ENCODE measurements at places on chromosomes 13 and 19. TPM values are rescaled to one million over a fixed set of nuclear protein-coding genes. Genes with fewer than 3 reads are reported as not detected.
A peak's percentile ranks its signal among the peaks of the same experiment; 100 is the strongest.

- no peaks in the 10 kb centered on the region for H3K4me1 ChIP-seq
These were observed 42.6 kb upstream of the ZNF91 start for GRCh38 chr19:23437901-23438300.

- no peak overlapping the region for H3K4me3 ChIP-seq
- no peak overlapping the region for H3K27ac ChIP-seq
- H3K27me3 ChIP-seq, result no peaks in the 10 kb centered on the region
- no peaks in the 10 kb centered on the region for H3K36me3 ChIP-seq
- H3K4me1 ChIP-seq, result no peaks in the 10 kb centered on the region
- DNase-seq, result no peak
These were observed 557.0 kb downstream of the SLITRK1 start for GRCh38 chr13:83325125-83325853.

DNA sequence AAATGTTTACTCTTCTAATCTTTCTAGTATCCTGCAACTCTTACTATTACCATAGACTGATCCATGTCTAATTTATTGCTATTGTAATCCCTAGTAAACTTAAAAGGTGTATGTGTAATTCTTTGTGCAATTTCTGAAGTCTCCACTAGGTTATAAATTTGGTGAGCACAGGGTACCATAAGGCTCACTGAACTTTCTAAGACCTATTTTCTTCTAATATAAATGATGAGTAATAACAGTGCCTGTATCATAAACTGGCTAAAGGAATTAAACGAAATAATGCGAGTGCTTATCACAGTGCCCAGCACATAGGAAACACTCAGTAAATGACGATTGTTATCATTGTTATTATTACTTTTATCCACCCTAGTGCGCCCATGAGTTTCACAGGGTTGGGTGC is 119.1 kb downstream of the KLF12 start:
- H3K36me3 ChIP-seq, result no peaks in the 10 kb centered on the region
- H3K27ac ChIP-seq, result no peak overlapping the region
- H3K27me3 ChIP-seq, result no peaks in the 10 kb centered on the region
- no peak overlapping the region for H3K4me3 ChIP-seq
- peaks cover 4% of the 10 kb centered on the region for H3K4me1 ChIP-seq
- no peak for DNase-seq

DNA sequence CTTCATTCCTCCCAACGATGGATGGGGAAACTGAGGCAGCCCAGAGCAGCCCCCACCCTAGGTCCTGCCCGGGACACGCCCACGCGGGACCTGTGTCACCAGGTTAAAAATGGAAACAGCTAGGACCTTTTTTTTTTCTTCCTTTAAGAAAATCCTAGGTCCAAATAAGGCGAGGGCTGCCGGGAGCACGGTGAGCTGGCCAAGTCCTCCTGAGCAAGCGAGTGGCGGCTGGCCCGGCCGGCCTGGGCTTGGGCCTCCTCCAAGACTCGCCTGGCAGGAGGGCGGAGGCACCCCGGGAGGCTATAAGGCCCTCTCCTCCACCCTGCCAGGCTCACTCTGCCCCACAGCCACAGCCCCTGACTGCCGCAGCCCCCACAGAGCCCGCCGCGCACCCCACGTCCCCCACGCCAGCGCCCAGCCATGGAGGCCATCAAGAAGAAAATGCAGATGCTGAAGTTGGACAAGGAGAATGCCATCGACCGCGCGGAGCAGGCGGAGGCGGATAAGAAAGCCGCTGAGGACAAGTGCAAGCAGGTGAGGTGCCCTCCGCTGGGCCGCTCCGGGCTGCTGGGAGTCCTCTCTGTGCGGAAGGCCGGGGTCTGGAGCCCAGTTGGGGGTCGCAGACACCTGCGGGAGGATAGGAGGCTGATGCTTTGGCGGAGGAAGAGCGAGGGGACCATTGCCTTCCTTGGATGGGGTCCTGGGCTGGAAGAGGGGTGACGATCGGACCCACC is 8.9 kb upstream of the TPM4 start:
- DNase-seq, result peak; percentile 95
- no peaks in the 10 kb centered on the region for H3K4me1 ChIP-seq
- peak overlapping the region; percentile 90 for H3K27ac ChIP-seq
- H3K27me3 ChIP-seq, result no peaks in the 10 kb centered on the region
- peak overlapping the region; percentile 80 for H3K4me3 ChIP-seq

GRCh38 chr19:3150739-3151329 is 15.0 kb downstream of the GNA15 start:
- no peak overlapping the region for H3K27ac ChIP-seq
- no peak for DNase-seq
- H3K4me1 ChIP-seq, result no peaks in the 10 kb centered on the region
- H3K4me3 ChIP-seq, result no peak overlapping the region
- no peaks in the 10 kb centered on the region for H3K36me3 ChIP-seq

DNA sequence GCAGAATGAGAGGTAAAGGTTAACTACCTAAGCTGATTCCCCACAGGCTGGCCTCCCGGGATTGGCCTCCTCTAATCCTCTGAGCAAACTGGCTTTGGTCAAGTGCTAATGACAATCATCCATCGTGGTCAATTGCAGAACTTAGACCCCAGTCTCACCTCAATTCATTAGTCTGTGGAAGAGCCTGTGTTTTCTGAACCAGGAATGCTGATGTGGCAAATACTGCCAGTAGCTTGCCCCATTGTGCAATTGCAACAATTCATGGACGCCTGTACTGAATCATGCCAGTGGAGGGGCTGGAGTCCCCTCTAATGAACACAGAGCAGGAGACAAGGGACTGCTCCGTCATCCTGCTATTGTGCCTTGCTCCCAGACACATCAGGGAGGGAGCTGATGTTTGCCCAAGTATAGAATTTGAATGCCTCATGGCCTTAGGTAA is 1256.5 kb downstream of the EFNB2 start:
- no peak overlapping the region for H3K4me3 ChIP-seq
- no peak overlapping the region for H3K27ac ChIP-seq
- no peaks in the 10 kb centered on the region for H3K4me1 ChIP-seq
- DNase-seq, result no peak
- no peaks in the 10 kb centered on the region for H3K27me3 ChIP-seq

- peak within 1 kb of the TSS; percentile 94 for H3K4me3 ChIP-seq
- peak within 1 kb of the TSS; percentile 81 for H3K27ac ChIP-seq
- DNase-seq, result peak; percentile 99
- H3K4me1 ChIP-seq, result peaks cover 3% of the 10 kb centered on the region
These were observed at the start of gene ZNF441 for GRCh38 chr19:11766597-11767591. ZNF441 (plus strand) TSS chr19:11767000; CDS start chr19:11767194, 194 bp downstream.

DNA sequence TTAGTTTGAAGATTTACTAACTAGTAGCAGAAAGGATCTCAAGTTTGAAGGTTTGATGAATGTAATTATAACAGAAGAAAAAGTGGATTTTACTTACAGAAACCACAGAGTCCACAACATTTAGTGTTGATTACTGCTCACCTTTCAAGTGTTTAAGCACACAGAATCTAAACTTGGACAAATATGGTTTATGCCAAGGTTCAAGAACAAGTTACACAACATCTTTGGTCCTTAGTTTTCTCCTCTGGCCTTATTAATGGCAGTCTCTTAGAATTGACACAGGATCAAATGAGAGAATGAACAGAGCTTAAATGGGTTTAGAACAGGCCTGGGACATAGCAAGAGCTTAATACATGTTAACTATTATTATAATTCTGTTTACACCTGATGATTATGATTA is 133.0 kb downstream of the RBM26 start:
- H3K4me3 ChIP-seq, result no peak overlapping the region
- no peaks in the 10 kb centered on the region for H3K4me1 ChIP-seq
- no peak for DNase-seq
- H3K27ac ChIP-seq, result no peak overlapping the region
- H3K36me3 ChIP-seq, result no peaks in the 10 kb centered on the region

DNA sequence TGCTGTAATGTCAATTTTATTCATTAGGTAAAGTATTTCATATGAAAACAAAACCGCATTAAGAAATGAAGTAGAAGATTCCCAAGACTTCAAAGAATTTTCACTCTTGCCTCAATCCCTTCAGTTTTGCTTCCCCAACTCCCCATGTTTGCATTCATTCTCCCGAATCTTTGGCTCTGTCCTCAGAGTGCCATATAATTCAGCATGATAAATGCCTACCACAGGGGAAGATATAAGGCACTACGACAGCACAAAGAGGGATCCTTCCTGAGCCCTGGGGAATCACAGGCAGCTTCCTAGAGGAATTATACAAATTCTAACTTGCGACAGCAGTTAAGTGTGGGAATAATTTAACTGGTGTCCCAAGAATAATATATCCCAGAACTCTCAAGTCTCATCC is 68.5 kb downstream of the TSC22D1 start:
- peaks cover 2% of the 10 kb centered on the region for H3K4me1 ChIP-seq
- no peak overlapping the region for H3K4me3 ChIP-seq
- H3K27me3 ChIP-seq, result no peaks in the 10 kb centered on the region
- no peaks in the 10 kb centered on the region for H3K36me3 ChIP-seq

DNA sequence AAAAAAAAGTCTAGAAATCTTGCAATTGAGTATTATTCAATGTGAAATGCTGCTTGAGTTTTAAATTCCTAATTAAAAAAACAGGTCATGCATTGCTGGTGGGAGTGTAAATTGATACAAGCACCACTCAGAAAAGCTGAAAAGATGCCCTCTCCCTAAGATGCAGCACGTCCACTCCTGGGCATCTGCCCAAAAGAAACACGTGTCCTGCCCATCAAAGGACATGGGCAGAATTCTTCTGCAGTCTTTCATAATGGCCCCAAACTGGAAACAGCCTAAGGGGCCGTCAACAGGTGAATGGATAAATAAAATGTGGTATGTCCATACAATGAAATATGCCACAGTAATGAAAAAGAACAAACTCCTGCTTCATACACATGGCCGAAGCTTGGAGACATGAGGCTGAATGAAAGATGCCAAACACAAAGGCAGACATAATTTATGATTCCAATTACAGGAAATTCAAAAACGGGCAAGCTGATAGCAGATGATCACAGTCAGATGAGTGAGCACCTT is 7.8 kb downstream of the POU2F2 start:
- DNase-seq, result no peak
- no peak overlapping the region for H3K27ac ChIP-seq
- H3K4me3 ChIP-seq, result no peak overlapping the region

DNA sequence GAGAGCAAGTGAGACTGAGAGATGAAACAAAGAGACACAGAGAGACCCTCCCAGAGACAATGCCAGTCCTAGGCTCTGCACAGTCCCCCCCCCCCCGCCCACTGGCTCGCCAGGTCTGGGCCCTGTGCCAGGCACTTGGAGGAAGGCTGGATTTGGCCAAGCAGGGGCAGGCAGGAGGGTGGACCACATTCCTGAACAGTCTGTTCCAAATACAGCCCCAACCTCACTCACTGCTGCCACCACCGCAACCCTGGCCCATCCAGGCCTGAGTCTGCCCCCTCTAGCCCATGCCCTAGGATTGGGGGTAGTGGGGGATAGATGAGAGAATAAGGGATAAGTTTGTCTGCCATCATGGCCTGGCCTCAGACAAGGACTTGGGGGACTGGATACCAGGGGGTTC is 19.0 kb downstream of the CYP2F1 start:
- no peak overlapping the region for H3K27ac ChIP-seq
- no peaks in the 10 kb centered on the region for H3K36me3 ChIP-seq
- DNase-seq, result peak; percentile 46
- H3K27me3 ChIP-seq, result no peaks in the 10 kb centered on the region
- H3K4me3 ChIP-seq, result no peak overlapping the region

GRCh38 chr19:1491114-1491848 is at the start of gene REEP6:
REEP6 (plus strand) TSS chr19:1491181; CDS start chr19:1491270, 89 bp downstream.
- H3K4me1 ChIP-seq, result no peaks in the 10 kb centered on the region
- H3K27ac ChIP-seq, result no peak within 1 kb of the TSS

- no peaks in the 10 kb centered on the region for H3K36me3 ChIP-seq
- H3K27me3 ChIP-seq, result no peaks in the 10 kb centered on the region
- H3K4me1 ChIP-seq, result no peaks in the 10 kb centered on the region
- H3K4me3 ChIP-seq, result no peak overlapping the region
- no peak for DNase-seq
These were observed 370.8 kb downstream of the ZNF536 start for GRCh38 chr19:30743011-30743410.

- no peaks in the 10 kb centered on the region for H3K36me3 ChIP-seq
- H3K4me3 ChIP-seq, result no peak overlapping the region
- no peak for DNase-seq
- H3K27me3 ChIP-seq, result peaks cover 2% of the 10 kb centered on the region
These were observed 30.0 kb downstream of the HS6ST3 start for GRCh38 chr13:96119921-96120320.

- no peaks in the 10 kb centered on the region for H3K27me3 ChIP-seq
- H3K27ac ChIP-seq, result no peak overlapping the region
- no peak for DNase-seq
- no peaks in the 10 kb centered on the region for H3K4me1 ChIP-seq
- peaks cover 4% of the 10 kb centered on the region for H3K36me3 ChIP-seq
These were observed 19.2 kb downstream of the NECTIN2 start for GRCh38 chr19:44865196-44865767.

- no peaks in the 10 kb centered on the region for H3K4me1 ChIP-seq
- no peak overlapping the region for H3K4me3 ChIP-seq
- no peak overlapping the region for H3K27ac ChIP-seq
- no peaks in the 10 kb centered on the region for H3K36me3 ChIP-seq
- H3K27me3 ChIP-seq, result no peaks in the 10 kb centered on the region
These were observed 19.0 kb upstream of the ADGRE1 start for GRCh38 chr19:6868351-6868750.

DNA sequence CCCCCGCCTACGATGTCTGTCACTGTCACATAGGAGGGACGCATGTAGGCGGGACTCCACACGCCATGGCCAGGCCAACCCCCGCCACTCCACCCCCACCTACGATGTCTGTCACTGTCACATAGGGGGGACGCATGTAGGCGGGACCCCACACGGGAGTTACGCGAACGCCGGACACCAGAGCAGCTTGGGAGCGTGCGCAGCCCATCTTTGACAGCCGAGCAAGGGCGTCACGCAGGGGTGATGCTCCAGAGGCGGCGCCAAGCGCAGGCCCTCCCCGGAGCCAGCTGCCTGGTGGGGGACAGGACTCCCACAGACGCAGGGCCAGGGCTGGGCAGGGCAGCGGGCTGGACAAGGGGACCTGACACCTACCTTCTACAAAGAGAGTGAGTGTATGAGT is 20.0 kb downstream of the ZNF787 start:
- H3K27ac ChIP-seq, result no peak overlapping the region
- no peaks in the 10 kb centered on the region for H3K27me3 ChIP-seq
- no peak for DNase-seq
- H3K36me3 ChIP-seq, result no peaks in the 10 kb centered on the region

DNA sequence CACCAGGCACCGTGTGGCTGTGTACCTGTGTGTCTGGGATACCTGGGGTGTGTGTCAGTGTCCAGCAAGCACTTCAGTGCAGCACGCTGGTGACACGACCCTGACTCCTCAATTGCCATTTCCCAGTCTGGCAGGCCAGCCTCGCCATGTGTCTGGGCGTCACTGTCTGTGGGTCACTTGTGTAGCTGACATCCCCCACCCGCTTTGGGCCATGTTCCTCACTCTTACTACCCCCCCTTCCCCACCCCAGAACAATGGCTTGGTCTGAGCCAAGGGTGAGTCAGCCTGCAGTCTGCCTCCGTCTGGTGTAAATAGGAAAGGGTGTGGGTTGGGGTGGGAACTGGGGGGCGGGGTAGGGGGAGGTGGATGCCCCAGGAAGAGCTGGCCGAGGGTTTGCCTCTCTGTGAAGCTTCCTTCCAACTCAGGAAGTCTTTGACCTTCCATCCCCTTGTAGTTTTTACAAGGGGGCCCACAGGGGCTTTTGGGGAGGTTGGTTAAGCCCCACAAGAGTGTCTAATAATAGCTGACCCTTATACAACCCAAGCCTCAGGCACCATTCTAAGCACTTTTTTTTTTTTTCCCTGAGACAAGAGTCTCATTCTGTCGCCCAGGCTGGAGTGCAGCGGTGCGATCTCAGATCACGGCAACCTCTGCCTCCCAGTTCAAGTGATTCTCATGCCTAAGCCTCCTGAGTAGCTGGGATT is 17.6 kb downstream of the NOVA2 start:
- DNase-seq, result peak; percentile 52
- no peaks in the 10 kb centered on the region for H3K36me3 ChIP-seq
- no peaks in the 10 kb centered on the region for H3K27me3 ChIP-seq
- no peaks in the 10 kb centered on the region for H3K4me1 ChIP-seq

The ATP1A3 gene
- not detected for total RNA-seq

The TCF3 gene
- 32.0 TPM for total RNA-seq

The CYP4F8 gene
- total RNA-seq, result not detected

Measured in aorta (tissue), 5 donors.